ENCODE measurements at places on chromosomes 3 and 15.

GRCh38 chr3:79113876-79114275 is 653.9 kb downstream of the ROBO1 start:
- DNase-seq, result no peak

GRCh38 chr3:126142652-126143051 is 37.7 kb downstream of the ALDH1L1 start:
- DNase-seq, result no peak

DNA sequence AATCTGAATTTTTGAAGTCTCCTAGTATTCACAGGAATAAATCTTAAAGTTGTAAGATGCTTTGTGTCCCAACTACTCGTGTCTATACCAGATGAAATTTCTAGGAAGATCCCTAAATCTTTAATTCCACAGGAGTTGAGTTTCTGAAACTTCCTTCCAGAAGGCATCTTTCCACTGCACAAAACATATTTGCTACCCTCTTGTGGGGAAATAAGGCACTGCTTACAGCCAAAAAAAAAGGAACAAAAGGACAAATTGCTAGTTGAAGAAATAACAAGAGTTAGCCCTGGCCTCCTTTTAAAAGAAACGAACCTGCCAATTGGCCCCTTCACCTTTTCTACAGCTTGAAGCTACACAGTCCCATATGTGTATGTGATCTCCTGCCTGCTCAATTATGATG is 54.0 kb downstream of the TAFA4 start:
- DNase-seq, result peak; percentile 40

DNA sequence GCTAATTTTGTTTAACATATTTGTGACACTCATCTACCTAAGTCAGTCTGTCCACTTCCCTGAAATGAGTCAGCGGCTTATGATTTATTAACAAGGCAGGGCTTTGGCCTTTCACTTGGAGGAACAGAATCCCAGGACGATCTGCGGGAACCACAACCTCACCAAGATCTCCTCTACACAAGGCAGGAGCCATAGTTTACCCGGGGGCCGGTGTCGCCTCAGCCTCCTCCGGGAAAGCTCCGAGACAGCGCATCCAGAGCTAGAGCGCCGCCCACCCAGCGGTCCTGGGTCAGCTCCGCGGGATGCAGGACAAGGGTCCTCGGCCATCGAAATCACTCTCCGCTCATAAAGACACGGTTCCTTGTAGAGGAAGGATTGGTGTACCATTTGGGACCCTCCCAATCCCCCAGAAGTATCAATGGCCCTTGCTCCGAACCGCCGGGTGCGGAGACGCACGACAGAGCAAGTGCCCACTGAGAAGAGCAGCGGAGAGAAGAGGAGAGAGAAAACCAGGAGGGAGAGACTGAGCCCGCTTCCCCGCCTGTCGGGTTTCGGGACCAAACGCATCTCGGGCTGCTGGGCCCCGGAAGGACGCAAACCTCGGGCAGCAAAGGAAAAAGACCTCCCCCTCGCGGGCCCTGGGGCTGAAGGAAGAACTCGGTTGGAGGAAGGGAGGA is 13.1 kb upstream of the ALCAM start:
- no peak for DNase-seq

DNA sequence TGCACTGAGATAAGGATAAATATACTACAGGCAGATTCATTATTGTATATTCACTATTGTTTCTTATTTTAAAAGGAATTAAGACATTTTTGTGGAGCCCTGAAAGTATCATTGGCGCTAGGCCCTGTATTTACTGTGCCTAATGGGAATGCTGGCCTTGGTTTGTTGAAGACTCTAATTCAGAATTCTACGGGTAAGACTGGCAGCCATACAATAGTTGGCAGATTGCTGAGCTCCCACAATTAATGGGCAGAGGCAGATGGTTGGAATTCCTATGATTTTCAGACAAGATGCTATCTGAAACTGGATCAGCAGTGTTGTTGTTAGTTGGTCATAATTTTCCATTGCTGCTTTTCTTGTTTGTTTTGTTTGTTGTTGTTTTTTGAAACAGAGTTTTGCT is 14.7 kb downstream of the PGBD4 start:
- DNase-seq, result peak; percentile 61

- no peak for DNase-seq
Observed at GRCh38 chr15:66679657-66680108, 22.4 kb upstream of the SMAD6 start.

GRCh38 chr3:36923981-36924743 is 20.7 kb downstream of the TRANK1 start:
- DNase-seq, result no peak

- no peak for DNase-seq
Observed at GRCh38 chr3:133874761-133875438, 20.8 kb downstream of the RAB6B start.

DNA sequence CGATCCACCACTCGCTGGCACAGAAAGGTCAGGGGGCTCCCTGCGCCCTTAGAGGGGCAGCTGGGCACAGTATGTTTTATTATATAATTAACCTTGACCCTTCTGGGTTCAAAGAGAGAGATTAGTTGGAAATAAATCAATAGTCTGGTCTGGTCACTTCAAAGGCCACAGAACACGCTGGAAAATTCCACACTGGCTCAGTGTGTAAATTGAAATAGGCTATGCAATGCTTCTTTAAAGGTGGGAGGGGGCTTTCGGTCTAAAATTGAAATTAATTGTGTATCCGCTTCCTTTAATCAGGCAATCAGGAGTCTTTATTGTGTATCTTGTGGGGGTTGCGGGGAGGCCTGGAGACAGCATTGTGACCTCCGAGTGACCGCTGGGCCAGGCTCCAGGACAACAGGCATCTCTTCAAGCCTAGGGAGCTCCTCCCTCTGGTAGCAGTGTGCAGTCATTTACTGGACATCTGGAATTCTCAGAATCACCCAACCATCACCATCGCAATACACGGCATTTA is 8.0 kb downstream of the RNU5B-1 start:
- no peak for DNase-seq

DNA sequence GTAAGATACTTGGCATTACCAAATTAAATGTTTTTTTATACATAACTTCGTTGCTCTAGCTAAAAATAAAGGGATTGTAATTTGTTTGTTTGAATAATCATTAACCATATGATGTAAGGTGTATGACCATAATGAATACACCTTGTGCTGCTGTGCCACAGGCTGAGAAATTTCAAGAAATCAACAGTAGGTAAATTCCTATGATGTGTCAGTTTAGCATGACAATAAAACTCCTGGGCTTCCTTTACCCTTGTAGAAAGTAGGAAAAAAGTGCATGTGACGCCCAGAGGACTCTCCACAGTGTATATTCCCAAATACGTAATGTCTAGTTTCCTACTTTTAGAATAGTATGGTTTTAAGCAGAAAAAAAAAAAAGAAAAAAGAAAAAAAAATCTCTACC is 208.1 kb downstream of the SATB1 start:
- no peak for DNase-seq

GRCh38 chr15:63708126-63708772 is 111.1 kb downstream of the FBXL22 start:
- DNase-seq, result no peak

- no peak for DNase-seq
Observed at GRCh38 chr15:81221449-81221848, 24.8 kb downstream of the IL16 start.

GRCh38 chr15:100987143-100987542 is 68.0 kb downstream of the LRRK1 start:
- DNase-seq, result no peak

DNA sequence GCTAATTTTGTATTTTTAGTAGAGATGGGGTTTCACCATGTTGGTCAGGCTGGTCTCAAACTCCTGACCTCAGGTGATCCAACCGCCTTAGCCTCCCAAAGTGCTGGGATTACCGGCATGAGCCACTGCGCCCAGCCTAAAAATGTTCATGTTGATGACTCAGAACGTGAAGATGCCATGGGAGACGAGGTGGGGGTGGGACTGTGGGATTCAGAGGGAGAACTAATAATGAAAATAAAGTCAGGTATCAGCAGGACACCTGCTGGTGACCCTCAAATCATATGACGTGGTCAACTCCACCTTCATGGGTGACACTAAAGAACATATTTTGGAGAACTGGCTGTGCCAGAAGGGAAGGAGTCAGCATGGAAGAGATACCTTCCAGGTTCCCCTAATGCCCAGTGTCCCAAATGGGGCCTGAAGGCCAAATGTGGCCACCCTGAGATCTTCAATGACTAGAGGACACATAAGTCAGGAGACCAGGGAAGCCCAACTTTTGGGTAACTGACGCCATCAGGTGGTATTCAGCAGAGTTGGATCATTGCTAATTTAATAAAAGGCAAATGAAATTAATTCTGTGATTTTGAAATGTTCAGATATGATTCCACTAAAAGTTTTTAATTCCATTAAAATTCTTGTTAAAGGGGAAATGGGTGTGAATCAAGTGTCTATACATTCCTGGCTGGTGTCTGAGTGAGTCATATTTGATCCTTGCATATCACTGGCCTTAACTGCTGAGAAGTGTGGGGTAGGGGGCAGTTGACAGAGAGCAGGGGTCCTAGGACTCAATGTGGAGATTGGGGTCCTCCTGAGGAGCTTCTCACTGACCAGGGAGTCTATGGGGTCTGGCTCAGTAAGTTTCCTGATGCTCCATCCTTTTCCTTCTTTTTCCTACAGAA is 88.6 kb upstream of the GSK3B start:
- no peak for DNase-seq

- DNase-seq, result no peak
Observed at GRCh38 chr3:60434950-60435349, 816.3 kb downstream of the FHIT start.

- DNase-seq, result no peak
Observed at GRCh38 chr3:170471149-170471548, 52.5 kb downstream of the CLDN11 start.

- no peak for DNase-seq
Observed at GRCh38 chr15:37794947-37795346, 139.5 kb upstream of the TMCO5A start.

- DNase-seq, result no peak
Observed at GRCh38 chr3:133123636-133124035, 85.4 kb downstream of the TMEM108 start.

GRCh38 chr3:126731044-126731443 is 27.0 kb downstream of the CHCHD6 start:
- DNase-seq, result no peak

- DNase-seq, result no peak
Observed at GRCh38 chr3:7978087-7978422, 523.6 kb upstream of the LMCD1 start.

DNA sequence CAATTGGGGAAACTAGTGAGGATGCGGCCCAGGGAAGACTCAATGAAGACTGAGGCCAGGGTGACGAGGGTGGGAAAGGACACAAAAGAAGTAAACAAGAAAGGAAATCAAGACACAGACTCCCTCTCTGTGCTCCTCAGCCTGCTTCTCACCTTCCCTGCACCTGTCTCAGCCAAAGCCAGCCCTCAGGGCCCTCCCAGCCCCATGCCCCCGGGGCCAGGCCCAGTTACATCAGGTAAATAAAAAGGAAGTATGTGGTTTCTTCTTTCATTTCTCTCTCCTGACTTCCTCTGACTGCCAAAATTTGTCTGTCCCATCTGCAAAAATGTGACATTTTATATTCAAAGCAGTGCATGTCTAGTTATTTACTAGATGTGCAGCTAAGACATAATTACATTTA is 328.0 kb downstream of the UACA start:
- no peak for DNase-seq

DNA sequence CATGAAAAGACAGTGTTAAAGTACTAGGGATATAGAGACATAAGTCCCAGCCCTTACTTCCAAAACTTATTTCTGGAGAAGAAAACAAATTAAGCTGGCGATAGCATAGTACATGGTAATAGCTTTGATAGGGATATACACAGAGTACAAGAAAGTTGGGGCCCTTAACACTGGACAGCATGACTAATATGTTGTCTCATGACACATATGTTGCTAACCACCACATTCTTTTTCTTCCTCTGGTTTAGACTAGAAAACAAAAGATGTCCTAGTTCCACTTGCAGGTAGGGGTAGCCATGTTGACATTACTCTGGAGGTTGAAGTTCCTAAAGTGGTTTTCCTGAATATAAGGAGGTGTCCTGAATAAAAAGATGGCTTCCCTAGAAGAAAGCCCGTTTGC is 75.3 kb downstream of the RFX7 start:
- no peak for DNase-seq

DNA sequence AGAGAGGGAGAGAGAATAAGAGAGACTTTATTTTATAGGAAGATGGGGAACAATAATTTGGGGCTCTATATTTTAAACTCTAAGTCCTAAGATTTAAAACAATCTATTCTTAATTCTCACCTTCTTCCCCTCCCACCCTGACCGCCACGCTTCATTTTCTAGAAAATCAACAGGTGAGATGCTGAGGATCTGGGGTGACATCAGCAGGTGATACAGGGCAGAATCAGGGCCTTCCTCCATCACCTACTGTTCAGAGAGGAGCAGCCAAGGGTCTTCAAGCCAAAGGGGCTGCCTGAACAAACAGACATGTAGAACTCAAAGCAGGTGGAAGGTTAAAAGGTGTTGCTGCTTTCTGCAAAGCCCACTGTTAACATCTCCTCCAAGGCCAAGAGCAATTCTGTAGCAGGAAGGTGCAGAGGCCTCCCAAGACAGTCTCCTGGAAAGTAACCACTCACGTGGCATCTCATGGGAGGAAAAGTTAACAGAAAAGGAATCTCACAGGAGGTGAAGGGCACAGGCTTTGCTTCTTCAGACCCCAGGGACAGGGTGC is 183.6 kb upstream of the TLE3 start:
- no peak for DNase-seq

DNA sequence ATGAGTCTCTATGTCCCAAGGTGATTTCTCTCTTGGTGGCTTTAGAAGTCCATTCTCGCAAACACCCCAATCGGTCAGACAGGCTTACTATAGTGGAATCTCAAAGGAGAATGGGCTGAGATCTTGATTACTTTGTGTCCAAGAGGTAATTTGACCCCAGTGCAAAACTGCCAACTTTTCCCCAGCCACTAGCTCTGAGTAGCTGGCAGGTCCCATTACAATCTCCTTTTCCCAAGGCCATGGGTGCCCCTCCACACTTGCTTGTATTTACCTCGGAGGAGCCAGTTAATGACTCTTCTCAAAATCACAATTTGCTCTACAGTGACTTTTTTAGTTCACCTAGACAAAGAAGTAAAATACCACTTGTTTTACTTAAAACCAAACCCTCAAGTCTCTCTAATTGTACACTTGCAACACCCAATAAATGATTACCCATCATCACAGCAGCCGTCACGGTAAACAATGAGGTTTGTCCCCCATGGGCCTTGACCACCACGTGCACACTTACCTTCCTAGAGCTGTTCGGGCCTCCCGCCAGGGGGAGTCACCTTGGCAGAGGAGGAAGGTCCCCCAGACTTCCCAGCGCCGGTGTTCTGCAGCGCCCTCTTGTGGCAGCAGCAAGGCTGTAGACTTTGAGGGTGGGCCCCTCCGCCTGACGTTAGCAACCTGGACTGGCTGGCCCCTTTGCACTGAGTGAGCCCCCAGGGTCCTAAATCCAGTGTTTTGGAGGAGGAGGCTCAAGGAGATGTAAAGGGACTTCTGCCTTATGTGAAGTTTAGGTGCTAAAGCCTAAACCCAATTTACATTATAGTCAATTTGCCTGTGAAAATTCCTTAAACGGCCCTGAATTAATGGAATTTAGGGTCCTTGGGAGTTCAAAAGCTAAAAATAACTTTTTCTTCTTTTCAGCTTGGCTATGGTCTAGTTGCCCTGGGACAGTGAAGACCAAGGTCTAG is 18.7 kb upstream of the HDAC11 start:
- no peak for DNase-seq

All from NCI-H446 (cell line).